ENCODE measurements at places on chromosomes 7 and 10. TPM values are rescaled to one million over a fixed set of nuclear protein-coding genes. Genes with fewer than 3 reads are reported as not detected.

DNA sequence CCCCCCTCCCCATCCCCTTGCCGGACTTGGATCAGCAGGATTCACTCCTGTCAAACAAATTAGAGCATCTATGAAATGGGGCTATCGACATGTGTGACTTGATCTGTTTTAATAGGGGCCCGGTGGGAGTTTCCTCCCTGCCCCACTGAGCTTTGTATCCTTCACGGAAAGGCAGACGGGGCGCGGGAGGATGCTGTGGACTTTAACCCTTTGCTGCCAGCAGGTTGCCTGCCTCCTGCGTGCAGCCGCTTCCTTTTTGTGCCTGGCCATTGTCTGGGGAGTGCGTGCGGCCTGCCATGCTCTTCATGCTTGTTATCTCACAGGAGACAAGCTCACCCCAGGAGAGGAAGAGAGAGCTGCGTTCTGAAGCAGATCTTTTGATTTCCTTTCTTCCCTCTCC, 512.8 kb upstream of the GALNT17 start:
- no peak for DNase-seq

DNA sequence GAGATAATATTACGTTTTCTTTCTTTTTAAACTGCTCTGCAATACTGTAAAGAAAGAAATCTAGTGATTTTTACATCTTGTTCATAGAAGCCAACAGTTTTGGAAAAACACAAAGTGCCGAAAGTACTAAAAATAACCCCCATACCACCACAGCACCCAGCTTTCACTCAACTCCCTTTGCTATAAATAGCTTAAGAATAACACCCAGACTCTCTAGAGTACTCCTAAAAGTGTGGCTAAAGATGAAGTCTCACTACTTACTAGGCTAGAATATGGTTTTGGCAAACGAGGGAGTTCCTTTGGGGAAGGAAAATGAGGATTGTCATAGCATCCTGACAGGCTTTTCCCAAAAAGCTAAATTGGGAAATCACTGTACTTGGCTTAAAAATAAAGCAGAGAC, 151.8 kb upstream of the ANK3 start:
- no peak for DNase-seq

SPOCK2 gene
- 7.8 TPM for total RNA-seq

GRCh38 chr10:62561151-62561550, 187.0 kb downstream of the ZNF365 start:
- no peak for DNase-seq

DNA sequence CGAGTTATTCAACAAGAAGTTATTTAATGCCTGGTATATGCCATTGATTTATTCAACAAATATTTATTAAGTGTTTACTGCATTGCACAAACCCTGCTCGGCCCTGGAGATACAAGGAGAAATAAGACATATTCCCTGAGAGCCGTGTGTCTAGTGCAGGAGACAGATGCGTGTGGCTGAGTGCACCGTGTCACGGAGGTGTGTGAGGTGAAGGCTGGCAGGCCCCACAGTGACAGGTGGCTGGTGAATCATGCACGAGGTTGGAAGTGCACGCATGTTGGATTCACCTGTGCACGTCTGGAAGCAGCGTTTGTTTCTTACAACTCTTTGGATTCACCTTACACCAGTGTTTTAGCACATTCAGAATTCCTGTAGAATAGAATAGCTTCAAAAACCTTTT, 136.6 kb upstream of the SHH start:
- DNase-seq, result no peak

GRCh38 chr7:35424869-35425495, 171.1 kb upstream of the TBX20 start:
- peak; percentile 61 for DNase-seq

GRCh38 chr7:6276911-6277408, 4.5 kb upstream of the CYTH3 start:
- DNase-seq, result no peak

Measured in right cardiac atrium (tissue), 5 donors.